Erythroblast (primary cell): ENCODE measurements at places on chromosomes 4 and X.
A peak's percentile ranks its signal among the peaks of the same experiment; 100 is the strongest.

GRCh38 chrX:72081605-72082320 lies 50.0 kb downstream of the RTL5 start:
- no peak for DNase-seq

GRCh38 chr4:3420956-3421355 lies 20.8 kb upstream of the HGFAC start:
- DNase-seq: no peak

DNA sequence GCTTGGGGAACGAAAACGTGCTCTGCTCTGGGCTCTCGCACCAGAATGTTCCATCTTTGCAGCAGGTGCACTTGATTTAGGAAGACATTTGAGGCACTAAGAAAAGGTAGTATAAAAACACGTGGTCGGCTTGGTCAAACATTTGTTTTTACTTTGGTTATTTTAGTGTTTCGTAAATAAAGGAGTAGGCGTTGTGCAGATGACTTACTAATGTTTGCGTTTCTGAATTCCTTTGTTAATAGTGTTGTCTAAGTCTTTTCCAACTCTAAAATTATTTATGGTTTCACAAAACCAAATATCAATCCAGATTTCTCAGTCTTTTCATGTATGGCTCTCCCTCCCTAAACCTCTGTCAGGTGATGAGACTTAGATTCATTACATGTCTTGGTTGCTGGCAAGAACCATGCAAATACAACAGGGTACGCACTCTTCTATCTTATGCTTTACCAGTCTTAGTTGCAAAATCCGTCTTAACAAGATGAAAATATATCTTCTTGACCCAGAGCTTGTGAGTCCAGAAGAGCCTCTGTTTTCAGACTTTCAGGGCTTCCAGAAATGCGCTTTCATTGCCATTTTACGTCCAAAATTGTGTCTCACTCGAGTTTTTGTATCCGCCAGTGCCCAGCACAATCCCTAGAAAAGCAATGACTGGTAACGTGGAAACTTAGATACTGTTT lies 686 bp downstream of the MTHFD2L start:
- DNase-seq: peak; percentile 63

- no peak for DNase-seq
These were observed 4.9 kb upstream of the CPLX1 start for GRCh38 chr4:830601-831482.

GRCh38 chr4:180207921-180208320 lies 2035.3 kb upstream of the TENM3 start:
- DNase-seq: no peak

- no peak for DNase-seq
These were observed 89.9 kb upstream of the NKX1-1 start for GRCh38 chr4:1496116-1496642.

DNA sequence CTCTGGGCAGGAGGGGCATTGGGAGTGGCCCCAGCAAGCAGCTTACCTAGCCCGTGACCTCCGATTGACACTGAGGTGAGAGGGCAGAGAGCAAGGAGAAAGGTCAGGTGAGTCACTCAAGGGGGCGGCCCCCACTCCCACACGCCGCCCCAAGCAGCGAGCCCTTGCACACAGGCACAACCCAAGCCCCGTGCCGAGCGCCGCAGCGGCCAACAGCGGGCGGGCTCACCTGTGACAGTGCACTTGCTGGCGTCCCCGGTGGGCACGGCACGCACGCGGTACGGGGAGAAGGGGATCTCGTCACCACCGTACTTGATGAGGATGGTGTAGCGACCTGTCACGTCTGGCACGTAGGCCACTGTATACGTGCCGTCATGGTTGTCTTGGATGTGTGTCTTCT lies 17.2 kb downstream of the FLNA start:
- no peak for DNase-seq

DNA sequence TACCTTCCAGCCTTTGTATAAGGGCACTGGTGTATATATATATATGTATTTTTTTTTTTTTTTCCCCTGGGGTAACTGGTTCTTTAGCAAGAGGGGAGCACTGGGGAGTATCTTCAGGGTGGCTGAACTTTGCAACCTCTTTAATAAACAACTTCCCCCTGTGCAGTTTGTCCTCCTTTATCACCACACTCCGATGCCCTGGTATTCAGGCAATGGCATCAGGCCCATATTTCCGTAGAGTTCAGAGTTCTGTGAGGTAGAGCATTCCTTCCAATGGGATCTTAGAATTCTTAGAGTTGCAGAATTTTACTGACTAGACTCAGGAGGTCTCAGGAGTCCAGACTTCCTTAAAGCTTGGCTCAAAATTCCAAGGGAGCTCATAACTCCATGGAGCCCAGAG lies 24.6 kb downstream of the NYX start:
- DNase-seq: no peak

GRCh38 chr4:132001542-132001941 lies 1147.6 kb upstream of the PCDH10 start:
- DNase-seq: no peak
